ENCODE measurements at places on chromosomes 4 and X. TPM values are rescaled to one million over a fixed set of nuclear protein-coding genes. Genes with fewer than 3 reads are reported as not detected.

ANKRD50 gene
- total RNA-seq: 29.4 TPM

CTAG2 gene
- total RNA-seq: not detected

PCDH7 gene
- 40.8 TPM for total RNA-seq

BEND4 gene
- 0.32 TPM for total RNA-seq

GLRA3 gene
- not detected for total RNA-seq

TDO2 gene
- total RNA-seq: 0.24 TPM

Measured in astrocyte (in vitro differentiated cells and primary cell).